ENCODE measurements at places on chromosomes 4 and X.

DNA sequence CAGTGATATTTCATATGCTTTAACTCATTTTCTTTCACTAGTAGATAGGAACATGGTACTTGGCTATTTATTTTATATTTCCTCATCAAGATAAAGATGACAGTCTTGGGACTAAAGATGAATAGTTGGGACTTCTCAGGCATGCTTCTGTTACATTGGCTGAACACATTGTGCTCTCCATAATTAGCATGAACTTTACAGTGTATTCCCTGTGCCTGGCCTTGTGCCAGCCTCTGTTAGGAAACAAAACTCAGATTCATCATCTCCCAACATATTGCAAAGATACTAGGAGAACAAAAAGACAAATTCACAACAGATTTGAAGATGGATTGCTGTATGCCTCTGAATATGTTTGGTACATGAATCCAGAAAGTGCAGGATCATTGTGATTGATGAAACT is 26.4 kb downstream of the GRIA2 start:
- no peak for DNase-seq

DNA sequence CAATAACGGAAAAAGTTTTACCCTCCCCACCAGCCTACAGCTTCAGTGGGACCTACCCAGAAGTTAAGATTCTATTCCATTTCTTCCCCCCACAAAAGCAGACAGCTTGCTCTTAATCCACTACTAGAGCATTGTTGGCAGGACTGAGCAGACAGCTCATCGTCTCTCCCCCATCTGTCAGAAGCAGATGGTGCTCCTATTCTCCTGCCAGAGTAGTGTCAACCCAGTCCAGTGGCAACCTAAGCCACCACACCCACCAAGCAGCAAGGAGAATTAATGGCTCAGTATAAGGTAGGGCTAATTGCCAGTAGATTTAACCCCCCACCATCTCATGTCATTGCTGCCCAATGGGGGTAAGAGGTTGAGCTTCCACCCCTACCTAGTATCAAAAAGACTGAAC is 62.0 kb downstream of the AWAT2 start:
- DNase-seq: no peak

DNA sequence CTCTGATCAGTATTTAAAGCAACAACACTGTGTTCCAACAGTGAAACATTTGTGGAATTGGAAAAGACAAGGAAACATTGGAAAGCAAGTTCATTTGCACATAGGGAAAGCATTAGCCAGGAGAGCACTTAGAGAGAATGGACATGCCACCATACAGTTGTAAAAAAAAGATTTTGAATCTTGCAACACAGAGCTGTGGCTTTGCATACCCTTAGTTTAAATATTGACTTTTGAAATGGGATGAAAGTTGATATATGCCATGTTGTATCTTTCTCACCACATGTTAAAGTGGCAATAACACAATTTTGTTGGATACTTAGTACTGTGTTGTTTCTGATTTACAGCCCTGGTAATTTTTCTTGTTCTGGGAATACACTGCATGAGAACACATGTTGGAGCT is 208.1 kb downstream of the BMPR1B start:
- no peak for DNase-seq

- DNase-seq: no peak
Measured at GRCh38 chr4:169015186-169015623, 5.2 kb upstream of the CBR4 start.

DNA sequence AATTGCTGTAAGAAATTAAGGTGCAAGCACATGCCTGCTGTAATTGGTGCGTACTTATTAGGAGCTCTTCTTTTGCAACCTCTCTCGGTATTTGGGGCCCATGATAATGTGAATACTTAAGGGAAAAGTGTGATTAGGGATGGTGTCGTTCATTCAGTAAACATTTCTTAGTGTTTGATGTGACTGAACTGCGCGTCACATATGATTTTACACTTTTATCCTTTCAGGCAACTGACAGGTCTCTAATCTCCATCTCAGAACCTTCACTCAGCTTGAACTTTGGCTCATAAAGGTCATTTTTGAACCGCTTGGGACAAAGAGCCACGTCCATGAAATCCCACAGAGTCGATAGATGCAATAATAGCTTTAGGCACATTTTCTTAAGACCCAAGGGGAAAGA is 612.1 kb upstream of the PITX2 start:
- no peak for DNase-seq

- no peak for DNase-seq
Measured at GRCh38 chrX:132393485-132393884, 95.4 kb downstream of the MBNL3 start.

- DNase-seq: no peak
Measured at GRCh38 chr4:112604589-112604988, 32.1 kb downstream of the ZGRF1 start.

DNA sequence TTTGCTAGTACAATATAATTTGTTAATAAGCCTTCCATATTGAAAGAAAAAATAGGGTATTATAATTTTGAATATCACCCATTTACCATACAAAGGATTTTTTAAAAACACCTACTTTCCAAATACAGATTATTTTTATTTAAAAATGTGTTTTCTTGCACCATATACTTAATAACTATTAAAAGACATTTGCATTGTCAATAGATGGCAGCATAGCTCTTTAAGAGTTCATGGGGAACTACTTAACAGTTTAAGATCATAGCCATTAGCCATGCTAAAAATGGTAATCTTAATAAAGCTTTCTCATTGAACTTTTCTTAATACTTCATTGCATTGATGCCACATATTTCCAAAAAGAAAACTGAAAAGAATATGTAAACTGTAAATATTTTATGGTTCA is 1995.9 kb downstream of the C4orf33 start:
- DNase-seq: no peak

- no peak for DNase-seq
Measured at GRCh38 chrX:47145395-47146120, 537 bp downstream of the RBM10 start.

GRCh38 chr4:38904090-38904666 is 36.6 kb downstream of the FAM114A1 start:
- DNase-seq: no peak

DNA sequence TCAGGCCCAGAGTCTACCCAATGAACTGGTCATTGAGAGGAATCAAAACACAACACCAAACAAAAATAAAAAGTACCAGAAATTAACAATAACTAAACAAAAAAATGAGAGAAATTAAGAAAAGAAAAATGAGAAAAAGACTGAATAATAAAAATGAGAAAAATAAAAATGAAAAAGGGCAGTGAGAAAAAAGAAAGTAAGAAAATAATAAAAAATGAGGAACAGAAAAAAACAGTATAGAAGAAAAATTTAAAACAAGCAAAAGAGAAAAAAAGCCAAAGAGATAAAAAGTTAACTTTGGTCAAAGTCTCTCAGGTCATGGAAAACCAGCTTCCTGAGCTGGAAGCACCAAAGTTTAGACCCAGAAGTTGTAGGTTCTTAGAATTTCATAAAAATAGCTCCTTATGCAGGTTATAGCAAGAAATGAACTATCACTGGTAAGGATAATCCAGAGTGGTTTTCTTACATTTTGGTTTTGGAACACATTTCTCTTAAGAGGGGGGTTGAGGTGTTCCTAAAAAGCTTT is 51.0 kb upstream of the WDR17 start:
- no peak for DNase-seq

- no peak for DNase-seq
Measured at GRCh38 chr4:139692309-139693012, 26.8 kb downstream of the MGST2 start.

- DNase-seq: no peak
Measured at GRCh38 chrX:132953354-132953753, 5.1 kb downstream of the HS6ST2 start.

GRCh38 chr4:1604706-1605205 is 79.4 kb downstream of the FAM53A start:
- no peak for DNase-seq

Data from NCI-H187 (cell line).